ENCODE measurements at places on chromosomes 13 and 19.
A peak's percentile ranks its signal among the peaks of the same experiment; 100 is the strongest.

DNA sequence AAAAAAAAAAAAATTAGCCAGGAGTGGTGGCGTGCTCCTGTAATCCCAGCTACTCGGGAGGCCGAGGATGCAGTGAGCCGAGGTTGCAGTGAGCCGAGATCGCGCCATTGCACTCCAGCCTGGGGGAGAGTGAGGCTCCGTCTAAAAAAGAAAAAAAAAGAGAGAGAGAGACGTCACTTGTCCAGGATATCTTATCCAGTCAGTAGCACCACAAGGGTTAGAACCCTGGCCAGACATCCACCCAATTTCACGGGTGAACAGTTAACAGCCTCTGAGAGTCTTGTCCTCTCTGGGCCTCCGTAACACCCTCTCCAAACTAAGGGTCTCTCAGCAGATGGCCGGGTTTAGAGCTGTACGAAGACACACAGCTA, 917 bp upstream of the CLPTM1 start:
- no peak for DNase-seq
- H3K27me3 ChIP-seq, result no peaks in the 10 kb centered on the region
- H3K36me3 ChIP-seq, result no peaks in the 10 kb centered on the region
- peak overlapping the region; percentile 99 for H3K27ac ChIP-seq
- H3K4me1 ChIP-seq, result peaks cover 35% of the 10 kb centered on the region

DNA sequence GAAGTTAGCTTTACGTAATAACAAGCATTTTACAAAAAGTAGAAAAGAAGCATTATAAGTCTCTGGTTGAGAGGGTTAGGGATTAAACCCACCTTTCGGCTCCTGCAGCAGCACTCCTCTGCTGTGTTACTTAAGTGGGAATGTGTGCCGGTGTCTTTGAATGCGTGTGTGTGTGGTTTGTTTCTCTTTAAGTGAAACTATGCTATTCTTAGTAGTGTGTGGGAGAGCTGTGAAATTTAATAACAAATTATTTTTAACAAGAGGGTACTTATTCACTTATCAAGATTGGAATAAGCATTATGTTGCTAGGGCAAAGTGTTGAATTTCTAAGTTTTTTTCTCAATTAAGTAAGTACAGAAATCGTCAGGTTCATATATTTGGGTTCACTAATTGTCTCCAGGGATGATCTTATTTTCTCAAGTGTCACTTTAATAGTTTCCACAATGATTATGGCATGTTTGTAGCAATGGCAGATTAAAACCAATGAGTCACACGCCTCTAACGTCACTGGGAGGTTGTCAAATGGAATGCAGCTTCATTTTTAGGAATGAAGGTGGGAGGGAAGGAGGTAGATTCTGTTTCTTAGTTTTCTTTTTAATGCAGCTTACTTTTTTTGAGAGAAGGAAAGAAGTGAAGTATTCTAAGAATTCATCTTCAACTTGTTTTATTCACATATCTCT, 151.3 kb downstream of the LMO7 start:
- peaks cover 19% of the 10 kb centered on the region for H3K36me3 ChIP-seq
- H3K4me1 ChIP-seq, result peaks cover 15% of the 10 kb centered on the region
- H3K27ac ChIP-seq, result no peak overlapping the region
- no peaks in the 10 kb centered on the region for H3K27me3 ChIP-seq

GRCh38 chr19:2478756-2479555, 3.0 kb downstream of the GADD45B start:
- H3K27me3 ChIP-seq, result peaks cover 3% of the 10 kb centered on the region
- DNase-seq, result peak; percentile 79
- peaks cover 23% of the 10 kb centered on the region for H3K4me1 ChIP-seq
- peak overlapping the region; percentile 98 for H3K27ac ChIP-seq

- peaks cover 81% of the 10 kb centered on the region for H3K27me3 ChIP-seq
- H3K4me3 ChIP-seq, result peak within 1 kb of the TSS; percentile 83
- H3K4me1 ChIP-seq, result peaks cover 45% of the 10 kb centered on the region
- H3K36me3 ChIP-seq, result peaks cover 3% of the 10 kb centered on the region
- H3K27ac ChIP-seq, result no peak within 1 kb of the TSS
- no peak for DNase-seq
Measured at GRCh38 chr13:35475960-35476943, at the start of gene MAB21L1. Gene MAB21L1 (minus strand): TSS chr13:35476689. CDS start chr13:35476138, 551 bp downstream.

DNA sequence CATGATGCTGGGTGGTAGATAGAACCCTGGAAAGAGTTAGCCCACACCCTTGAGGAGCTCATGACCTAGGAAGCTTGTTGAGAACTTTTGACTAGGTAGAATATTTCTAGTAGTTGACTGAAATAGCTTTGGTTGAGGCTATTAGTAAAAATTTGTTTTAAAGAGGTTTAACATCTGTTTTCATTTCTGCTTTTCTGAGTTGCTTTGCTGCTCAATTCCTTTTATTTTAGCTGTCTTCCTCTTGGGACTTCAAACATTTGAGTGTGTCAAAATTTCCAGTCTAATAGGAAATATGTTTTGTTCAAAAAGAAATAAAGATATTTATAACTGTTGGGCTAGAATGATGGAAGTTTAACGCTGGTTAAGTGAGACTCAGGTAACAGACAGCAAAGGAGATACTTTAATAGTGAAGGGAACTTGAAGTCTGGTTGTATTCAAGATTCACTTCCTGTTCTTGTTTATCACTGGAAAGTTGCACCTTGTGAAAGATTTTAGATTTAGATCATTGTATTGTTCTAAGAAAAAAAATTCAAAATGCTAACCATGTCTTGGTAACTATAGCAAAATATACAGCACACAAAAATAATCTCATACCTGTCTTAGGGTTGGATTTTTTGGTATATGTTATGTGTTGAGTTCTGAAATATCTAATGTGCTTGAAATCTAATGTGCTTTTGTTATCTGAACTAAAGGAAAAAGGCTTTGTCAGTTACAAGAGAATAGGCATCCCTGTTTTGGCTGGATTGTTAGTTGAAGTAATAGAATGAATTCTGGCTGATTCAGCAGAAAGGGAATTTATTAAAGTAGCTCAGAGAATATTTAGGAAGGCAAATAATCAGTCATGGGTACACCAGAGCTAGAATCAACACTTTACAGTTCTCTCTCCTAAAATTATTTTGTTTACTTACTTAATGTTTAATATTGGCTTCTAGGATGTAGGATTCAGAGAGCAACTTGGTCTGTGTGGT, 24.4 kb upstream of the GPR18 start:
- H3K27me3 ChIP-seq, result no peaks in the 10 kb centered on the region
- peaks cover 86% of the 10 kb centered on the region for H3K4me1 ChIP-seq
- H3K4me3 ChIP-seq, result no peak overlapping the region
- H3K27ac ChIP-seq, result peak overlapping the region; percentile 80
- no peak for DNase-seq
- H3K36me3 ChIP-seq, result peaks cover 38% of the 10 kb centered on the region

DNA sequence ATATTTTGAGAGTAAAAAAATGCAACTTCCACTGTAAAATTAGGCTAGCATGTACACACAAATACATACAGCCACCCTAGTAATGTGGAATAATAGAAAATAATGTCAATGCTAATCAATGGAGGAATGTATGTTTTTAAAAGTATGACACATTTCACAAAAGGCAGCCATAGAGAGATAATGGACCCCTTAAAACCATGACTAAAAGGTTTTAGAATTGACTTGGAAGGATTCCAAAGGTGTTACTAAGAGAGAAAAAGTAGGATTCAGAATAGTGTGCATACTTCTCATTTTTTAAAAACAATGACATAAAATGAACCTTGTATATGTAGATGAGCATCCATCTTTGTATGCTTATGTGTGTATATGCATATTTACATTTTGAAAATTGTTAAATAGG, 597.9 kb upstream of the PCDH9 start:
- H3K27ac ChIP-seq, result no peak overlapping the region
- H3K27me3 ChIP-seq, result no peaks in the 10 kb centered on the region
- H3K4me3 ChIP-seq, result no peak overlapping the region
- DNase-seq, result no peak

DNA sequence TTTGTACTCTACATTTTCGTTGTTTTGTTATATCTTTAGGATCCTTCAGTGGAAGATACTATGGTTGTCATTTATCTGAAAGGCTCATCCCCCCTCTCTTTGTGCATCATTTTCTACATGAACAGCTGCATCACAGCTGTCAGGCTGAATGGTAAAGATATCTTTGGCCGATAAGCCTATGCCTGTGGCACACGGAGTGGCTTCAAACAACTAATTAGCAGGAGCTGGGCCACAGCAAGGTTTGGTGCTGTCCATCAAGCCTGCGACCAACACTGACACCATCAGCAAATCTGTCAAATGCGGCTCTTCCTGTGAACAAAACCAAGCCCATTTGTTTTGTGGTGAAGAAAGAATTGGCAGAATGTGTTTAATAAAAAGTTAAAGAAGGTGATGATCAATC, 334.4 kb downstream of the PCDH9 start:
- H3K4me3 ChIP-seq, result no peak overlapping the region
- no peaks in the 10 kb centered on the region for H3K27me3 ChIP-seq
- no peaks in the 10 kb centered on the region for H3K36me3 ChIP-seq
- no peak for DNase-seq

- H3K4me1 ChIP-seq, result peaks cover 3% of the 10 kb centered on the region
- H3K4me3 ChIP-seq, result no peak overlapping the region
- peaks cover 91% of the 10 kb centered on the region for H3K27me3 ChIP-seq
Measured at GRCh38 chr19:53961523-53962356, 997 bp upstream of the CACNG8 start.

DNA sequence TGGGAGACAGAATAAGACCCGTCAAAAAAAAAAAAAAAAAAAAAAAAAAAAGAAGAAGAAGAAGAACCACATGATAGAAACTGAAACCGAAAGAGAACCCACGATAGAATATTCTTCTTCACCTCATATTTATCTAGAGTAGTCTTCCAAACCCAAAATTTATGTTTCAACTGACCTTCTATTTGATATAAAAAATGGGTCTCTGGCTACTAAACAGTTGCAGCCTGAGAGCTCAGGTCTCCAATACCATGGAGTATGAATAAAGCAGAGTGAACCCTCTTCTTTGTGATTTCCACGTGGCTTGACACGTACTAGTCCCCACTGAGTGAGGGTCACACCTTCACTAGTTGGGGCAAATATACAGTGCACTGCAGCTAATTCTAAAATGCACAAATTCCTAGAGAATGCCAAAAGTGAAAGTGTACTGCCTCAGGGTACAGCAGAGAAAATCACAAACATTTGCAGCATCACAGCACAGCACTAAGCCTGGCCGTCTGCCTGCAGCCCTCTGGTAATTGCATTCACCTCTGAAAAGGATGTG, 30.8 kb upstream of the RFC3 start:
- peak; percentile 1 for DNase-seq
- peaks cover 8% of the 10 kb centered on the region for H3K36me3 ChIP-seq
- H3K4me1 ChIP-seq, result peaks cover 10% of the 10 kb centered on the region
- peak overlapping the region; percentile 25 for H3K27ac ChIP-seq

DNA sequence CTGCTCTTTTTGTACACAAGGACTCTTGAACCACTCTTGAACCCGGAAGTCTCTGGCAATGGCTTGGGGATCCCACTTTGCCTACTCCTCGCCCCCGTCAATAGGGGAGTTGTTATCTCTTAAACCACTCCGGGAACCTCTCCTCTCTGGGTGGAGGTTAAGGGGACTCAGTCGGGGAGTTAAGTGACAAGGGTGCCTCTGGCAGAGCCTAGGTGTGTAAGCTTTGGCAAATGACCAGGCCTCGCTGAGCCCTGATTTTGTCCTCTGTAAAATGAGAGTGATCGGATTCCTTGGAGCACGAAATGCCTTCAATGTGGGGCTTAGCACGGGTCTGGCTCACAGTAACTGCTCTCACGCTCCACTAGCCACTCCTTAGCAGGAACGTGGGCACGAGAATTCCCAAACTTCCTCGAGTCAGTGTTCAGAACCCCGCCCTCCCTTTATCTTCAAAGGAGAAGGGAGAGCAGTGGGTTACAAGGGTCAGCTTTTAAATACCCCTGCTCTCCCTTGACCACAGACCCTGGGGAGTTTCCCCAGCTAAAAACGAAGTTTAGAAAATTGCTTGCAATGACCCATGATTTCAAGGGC, 193.3 kb downstream of the KATNAL1 start:
- H3K27ac ChIP-seq, result no peak overlapping the region
- peaks cover 3% of the 10 kb centered on the region for H3K27me3 ChIP-seq
- H3K36me3 ChIP-seq, result no peaks in the 10 kb centered on the region
- H3K4me3 ChIP-seq, result peak overlapping the region; percentile 74
- no peak for DNase-seq
- peaks cover 17% of the 10 kb centered on the region for H3K4me1 ChIP-seq

DNA sequence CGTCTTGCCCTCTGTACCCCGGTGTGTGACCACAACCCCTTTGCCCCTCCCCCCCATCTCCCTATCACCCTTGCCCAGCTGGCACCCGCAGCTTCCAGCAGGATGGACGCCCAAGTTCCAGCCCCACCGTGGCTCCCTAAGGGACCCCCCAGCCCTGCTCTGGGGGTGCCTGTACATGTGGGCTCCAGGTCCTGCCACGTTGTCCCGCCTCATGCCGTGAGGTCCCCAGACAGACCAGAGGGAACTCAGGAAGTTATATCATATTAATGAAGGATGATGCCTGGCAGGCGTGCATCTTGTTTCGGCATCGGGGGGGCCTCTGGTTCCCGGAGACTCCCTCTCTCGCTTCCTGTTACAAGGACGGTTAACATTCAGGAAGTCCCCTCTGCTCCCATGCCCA, 1.6 kb upstream of the PTGIR start:
- DNase-seq, result no peak
- peaks cover 31% of the 10 kb centered on the region for H3K4me1 ChIP-seq
- H3K4me3 ChIP-seq, result no peak overlapping the region
- H3K36me3 ChIP-seq, result peaks cover 26% of the 10 kb centered on the region
- no peaks in the 10 kb centered on the region for H3K27me3 ChIP-seq

DNA sequence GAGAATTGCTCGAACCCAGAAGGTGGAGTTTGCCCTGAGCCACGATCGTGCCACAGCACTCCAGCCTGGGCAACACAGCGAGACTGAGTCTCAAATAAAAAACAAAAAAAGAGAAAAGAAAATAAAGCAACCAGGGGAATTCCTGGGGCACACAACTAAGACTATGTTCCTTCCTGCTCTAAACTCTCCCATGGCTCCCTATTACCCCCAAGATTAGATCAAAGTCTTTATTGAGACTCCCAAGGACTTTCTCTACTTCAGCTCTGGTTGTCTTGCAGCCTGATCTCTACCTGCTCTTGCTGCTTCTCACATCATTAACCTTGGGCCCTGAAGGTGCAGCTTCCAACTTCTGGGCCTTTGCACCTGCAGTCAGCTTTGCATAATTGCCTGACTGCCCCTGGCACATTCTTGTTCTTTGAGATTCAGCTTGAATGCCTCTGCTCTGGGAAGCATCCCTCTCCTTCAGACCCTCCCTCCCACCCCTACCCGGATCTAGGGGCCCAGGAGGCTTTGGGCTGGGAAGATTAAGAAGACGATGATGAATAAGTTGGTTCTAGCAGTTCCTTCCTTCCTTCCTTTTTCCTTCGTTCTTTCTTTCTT, 16.8 kb upstream of the CERS4 start:
- no peak for DNase-seq
- no peaks in the 10 kb centered on the region for H3K27me3 ChIP-seq
- no peak overlapping the region for H3K4me3 ChIP-seq
- peak overlapping the region; percentile 31 for H3K27ac ChIP-seq
- no peaks in the 10 kb centered on the region for H3K36me3 ChIP-seq

DNA sequence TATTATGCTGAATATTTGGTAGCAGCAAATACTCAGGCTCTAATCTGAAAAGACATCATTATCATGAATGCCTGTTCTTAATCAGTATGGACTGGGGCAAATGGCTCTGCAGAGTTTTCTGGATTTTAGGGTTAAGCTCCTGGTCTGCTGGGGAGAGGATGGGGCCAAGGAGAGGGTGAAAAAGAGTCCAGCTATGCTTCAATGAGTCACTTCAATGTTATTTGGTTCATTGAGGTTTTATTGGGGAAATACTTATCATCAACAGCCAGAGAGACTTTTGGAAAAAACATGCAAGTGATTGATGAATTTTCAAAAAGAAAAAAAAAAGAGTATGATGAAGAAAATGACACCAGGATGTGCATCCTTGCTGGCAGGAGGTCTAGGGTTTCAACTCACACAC, 278.3 kb downstream of the UQCRFS1 start:
- H3K4me3 ChIP-seq, result no peak overlapping the region
- H3K4me1 ChIP-seq, result no peaks in the 10 kb centered on the region
- no peak overlapping the region for H3K27ac ChIP-seq
- H3K36me3 ChIP-seq, result no peaks in the 10 kb centered on the region
- peaks cover 4% of the 10 kb centered on the region for H3K27me3 ChIP-seq
- no peak for DNase-seq
